ENCODE measurements at places on chromosomes 5 and 9.

DNA sequence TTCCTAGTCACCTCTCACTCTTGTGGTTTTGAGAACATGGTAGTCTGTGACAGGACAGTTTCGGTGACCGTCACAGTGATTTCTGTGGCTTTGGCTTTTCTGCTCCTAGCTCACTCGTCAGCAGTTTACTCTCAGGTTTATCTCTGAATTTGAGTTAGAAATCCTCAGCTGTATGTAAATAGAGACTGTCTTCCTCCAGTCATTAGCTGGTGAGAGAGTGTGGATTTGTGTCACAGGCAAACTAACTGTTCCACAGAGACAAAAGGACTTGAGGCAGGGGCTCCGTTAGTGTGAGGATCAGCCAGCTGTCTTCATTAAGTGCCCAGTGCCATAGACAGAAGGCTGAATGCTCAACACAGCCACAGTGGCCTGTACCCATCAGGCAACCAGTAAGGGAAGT is 131.4 kb downstream of the CD180 start:
- no peak for DNase-seq

- no peak for DNase-seq
Measured at GRCh38 chr9:135649508-135649907, 10.2 kb upstream of the GLT6D1 start.

DNA sequence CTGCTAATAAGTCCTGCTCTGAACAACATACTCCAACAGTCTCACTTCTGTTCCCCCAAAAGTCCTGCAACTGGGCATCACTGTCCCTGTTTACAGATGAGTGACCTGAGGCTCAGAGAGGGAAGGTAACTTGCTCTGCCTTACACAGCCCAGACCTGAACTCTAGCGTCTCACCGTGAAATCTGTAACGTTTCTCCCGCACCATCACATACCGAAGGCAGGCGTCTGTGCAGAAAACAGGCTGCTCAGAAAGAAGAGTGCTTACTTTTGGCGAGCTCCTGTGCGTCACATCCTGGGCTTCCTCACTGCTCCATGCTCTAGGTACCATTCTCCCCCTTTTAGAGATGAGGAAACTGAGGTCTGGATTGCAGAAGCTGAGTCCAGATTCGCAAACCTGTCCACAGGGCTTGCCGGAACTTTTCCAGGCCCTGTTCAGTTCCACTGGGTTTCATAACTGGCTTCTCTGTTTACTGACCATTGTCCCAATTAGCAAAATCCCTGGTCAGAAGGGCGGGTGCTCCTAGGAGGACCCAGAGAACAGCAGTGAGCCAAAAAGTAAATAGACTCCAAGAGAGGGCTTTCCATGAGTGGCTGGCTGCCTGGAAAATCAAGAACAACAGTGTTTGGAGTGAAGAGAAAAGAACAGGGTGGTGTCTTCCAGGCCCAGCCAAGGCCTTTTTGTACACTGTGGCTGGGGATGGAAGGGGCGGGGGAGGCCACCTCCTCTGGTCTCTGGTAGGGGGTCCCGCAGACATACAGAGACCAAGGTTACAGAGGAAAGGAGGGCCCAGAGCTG is 27.1 kb downstream of the GSN start:
- no peak for DNase-seq

- DNase-seq: no peak
Measured at GRCh38 chr5:178340637-178341036, 108.0 kb upstream of the PHYKPL start.

GRCh38 chr9:33117306-33117705 is 40.8 kb upstream of the SMU1 start:
- DNase-seq: no peak

DNA sequence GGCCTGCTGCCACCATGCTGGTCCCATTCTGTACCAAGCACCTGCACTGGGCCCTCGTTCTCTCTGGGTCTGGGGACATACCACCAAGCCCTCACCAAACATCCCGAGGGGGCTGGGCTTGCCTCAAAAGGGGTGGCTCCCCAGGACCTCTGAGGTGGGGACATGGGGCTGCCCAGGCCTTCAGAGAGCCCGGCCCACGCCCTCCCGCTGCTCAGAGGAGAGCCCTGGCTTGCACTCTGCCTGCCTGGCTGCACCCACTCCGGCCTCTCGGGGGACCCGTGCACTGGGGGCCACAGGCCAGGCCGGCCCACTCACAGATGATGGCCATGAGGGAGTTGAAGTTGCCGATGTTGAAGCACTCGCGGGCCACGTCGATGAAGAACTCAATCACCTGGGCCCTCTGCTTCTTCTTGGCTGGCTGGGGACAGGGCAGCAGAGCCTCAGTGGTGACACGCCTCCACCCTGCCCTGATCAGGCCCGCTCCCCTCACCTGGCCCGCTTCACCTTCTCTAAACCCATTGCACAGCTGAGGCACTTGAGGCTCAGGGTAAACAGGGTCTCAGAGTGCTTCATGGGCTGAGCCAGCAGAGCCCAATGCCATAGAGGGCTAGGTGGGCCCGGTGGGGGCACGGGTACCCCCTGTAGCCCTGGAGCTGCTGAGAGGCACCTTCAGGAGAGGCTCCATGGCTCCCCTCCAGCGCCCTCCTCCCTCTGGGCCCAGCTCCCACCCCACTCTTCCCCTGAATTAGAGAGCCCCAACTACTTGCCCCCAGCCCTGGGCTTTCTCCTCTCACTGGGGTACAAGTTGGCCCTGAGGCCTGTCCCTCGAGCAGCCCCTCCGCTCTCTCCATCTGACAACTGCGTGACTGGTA is 47.7 kb upstream of the RNF130 start:
- DNase-seq: no peak

GRCh38 chr9:37508834-37509206 is 23.1 kb downstream of the POLR1E start:
- no peak for DNase-seq

GRCh38 chr9:130030651-130031127 is 12.3 kb downstream of the FNBP1 start:
- no peak for DNase-seq

DNA sequence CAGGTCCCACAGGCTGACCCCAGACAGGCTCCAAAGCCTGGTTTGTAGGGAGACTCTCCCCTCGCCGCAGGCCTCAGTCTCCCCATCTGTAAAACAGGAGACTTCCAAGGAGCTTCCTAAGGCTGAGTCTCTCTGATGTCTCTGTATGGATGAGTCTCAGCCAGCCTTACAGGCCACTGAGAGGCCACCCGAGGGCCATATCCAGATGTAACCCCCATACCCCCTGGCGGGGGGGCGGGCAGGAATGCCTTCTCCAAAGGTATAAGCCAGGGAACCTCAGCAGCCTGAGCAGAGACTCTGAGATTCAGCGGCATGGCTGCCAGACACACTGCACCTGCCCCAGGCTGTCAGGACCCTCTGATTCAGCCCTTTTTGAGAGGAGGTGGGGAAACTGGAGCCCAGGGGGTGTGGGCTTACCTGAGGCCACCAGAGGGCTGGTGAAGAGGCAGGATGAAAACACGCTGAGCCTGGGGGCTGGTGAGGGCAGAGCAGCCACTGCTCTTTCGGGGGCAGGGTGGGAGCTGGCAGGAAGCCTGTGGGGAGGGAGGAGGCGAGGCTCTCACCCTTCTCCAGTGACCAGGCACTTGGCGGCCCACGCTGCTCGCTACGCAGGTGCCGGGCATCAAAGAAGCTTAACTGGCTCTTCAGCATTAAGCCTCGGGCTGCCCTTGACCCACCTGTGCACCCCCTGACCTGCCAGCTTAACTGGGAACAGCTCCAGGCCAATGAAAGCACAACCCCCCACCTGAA is 5.5 kb upstream of the SUSD3 start:
- DNase-seq: no peak

- no peak for DNase-seq
Measured at GRCh38 chr9:15935661-15936305, 382.9 kb downstream of the CCDC171 start.

DNA sequence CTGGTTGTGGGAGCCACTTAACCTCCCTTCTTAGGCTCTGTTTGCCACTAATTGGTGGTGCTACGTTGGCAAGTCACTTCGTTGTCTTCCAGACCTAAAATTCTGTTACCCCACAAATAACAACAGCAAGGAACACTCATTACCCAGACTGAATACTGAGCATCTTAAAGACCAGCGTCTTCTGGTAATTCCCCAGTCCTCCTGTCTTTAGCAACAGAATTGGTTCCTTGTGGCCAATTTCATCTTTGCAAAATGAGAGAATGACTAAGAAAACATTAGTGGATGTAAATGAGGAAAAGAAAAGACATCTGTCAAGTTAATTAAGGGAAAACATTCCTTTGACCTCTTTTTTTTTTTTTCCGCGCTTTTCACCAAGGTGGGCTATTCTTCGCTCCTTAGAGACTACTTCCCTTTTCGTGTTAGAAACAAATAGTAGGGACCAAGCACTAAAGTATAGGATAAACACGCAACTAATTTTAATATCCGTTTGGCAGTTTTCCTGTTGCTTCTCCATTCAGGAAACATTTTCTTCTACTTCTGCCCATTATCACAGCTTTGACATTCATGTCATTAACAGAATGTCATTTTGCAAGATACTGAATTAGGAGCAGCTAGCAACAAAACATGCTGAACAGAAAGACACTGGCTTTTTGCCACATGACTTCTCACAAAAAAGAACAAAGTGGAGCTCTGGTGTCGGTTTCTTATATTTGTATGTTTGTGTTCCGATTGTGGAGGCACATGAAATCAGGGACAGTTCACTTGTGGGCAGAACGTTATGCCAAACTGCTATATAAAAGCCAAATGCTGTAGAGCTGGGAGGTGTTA is 154.2 kb downstream of the CD180 start:
- no peak for DNase-seq

- no peak for DNase-seq
Measured at GRCh38 chr9:32942755-32943460, 58.5 kb downstream of the APTX start.

DNA sequence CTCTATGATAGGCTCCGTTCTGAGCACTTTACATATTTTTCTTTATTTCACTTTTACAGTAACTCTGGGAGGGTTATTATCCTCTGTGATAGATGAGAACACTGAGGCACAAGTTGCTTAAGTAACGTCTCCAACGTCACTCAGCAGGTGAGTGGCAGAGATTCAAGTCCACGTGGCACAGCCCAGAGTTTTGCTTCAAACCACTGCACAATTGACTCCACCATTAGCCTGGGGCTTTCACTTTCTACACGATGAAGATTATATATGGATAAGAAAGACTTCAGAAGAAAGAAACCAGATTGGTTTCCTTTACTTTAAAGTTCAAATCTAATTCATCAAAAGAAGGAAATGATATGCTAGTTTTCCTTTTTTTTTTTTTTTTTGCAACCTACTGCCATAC is 245.9 kb downstream of the SYK start:
- DNase-seq: peak; percentile 43

DNA sequence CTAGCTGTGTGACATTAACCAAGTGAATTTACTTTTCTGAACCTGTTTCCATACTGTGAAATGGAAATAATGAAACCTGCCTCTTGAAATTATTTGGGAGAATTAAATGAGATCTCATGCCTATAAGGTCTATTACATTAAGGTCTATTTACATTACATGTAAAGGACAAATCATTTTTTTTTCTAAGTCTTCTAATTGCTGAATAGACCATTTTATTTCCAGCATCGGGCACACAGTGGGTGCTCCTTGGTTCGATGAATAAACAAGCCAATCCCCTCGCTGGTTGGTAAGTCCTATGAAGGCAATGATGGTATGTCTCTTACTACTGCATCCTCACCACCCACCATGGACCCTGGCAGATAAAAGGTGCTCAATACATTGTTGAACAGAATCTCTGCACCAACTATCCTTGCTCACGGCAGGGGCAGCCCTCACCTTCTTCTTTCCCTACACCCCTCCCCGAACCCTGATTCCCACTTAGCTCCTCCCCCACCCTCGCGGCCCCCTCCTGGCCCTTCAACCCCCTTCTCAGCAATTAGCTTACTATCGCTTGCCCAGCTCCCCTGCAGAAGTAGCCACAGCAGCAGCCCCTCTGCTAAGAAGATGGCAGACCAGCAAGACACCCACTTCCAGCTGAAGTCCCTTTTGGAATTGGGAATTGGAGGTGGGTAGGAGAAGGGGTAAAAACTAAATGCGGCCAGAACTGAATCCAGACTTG is 3.0 kb downstream of the PCDH1 start:
- no peak for DNase-seq

GRCh38 chr9:107263289-107263688 is 19.8 kb upstream of the RAD23B start:
- no peak for DNase-seq

- no peak for DNase-seq
Measured at GRCh38 chr5:83577036-83577636, 105.6 kb downstream of the VCAN start.

DNA sequence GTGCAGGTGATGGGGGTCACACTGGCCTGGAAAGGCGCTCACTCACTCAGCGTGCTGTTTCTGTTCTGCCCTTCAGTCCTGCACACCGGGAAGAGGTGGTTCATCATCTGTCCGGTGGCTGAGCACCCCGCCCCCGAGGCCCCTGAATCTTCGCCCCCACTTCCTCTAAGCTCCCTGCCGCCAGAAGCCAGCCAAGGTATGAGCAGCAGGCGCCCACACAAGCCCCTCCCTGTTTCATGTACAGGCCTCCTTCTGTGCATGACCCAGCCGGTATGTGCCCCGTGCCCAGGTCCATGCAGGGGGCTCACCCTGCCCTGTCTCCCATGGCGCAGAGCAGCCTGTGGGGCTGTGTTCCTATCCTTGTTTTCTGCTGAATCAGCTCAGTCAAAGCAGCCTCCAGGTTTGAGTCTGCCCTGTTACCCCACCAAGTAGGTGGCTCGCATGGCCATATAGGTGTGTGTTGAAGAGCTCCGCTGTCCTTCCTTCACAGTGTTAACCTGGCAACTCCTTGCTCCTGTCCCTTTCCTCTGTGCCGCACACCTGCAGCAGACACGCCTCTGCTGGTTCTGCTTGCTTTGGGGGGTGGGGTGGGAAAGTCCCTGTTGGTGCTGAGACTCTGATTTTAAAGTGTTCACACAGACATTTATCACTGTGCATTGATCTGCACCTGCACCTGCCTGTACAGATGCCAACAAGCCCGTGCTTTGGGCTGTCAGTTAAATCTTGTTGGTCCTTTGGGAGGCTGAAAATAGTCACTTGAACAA is 84.8 kb downstream of the WNK2 start:
- DNase-seq: no peak

DNA sequence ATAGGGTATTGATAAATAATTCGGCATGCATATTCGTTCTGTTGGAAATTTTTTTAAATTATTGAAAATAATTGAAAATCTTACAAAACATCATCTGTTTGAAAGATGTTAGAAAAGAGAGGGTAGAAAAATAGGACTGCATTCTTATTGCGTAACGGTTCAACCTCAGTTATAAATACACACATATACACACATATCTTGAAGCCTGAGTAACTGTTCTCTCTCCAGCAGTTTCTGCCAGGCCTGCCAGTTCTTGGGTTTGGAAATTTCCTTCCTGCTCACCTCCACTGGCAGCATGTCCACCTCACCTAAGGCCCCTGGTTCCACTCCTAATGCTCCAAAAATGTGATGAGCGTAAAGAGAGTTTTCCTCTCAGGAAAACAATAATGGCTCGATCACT is 9.1 kb downstream of the SPATA31E1 start:
- DNase-seq: no peak

DNA sequence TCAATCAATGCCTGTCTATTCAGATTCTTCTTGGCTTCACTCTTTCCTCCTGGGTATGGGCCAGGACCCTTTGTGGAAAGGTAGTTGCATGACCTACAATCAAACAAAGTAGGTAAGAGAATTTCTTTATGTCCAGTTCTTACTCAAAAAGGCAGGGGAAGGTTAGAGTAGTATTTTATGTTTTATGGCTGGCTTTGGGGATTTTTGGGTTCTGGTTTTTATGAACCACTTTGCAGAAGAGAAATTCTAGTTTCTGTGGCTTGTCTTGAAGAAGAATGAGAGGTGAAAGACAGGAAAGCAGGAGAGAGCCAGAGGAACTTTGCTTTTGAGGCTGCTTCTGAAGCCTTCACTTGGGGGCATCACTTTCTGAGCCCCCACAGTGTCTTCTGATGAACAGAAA is 14.7 kb upstream of the CRHBP start:
- no peak for DNase-seq
